ENCODE measurements at places on chromosomes 4 and X.
A peak's percentile ranks its signal among the peaks of the same experiment; 100 is the strongest.

DNA sequence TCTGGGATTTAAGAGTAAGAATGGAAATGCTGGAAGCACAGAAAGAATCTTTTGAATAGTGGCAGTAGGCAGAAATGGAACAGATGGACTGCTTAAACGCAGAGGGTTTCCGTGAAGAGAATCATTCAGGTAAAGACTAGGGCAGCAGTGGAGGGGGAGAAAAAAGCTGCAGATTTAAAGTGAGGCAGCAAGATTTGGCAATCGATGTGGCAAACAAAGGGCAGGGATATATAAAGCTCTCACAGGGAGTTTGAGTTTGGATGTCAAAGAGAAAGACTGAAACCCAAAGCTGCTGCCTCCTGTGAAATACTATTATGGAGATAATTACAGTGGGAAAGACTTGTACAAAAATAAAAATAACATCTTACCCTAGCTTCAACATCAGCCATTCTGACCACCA is 384.0 kb downstream of the CENPC start:
- DNase-seq = no peak

DNA sequence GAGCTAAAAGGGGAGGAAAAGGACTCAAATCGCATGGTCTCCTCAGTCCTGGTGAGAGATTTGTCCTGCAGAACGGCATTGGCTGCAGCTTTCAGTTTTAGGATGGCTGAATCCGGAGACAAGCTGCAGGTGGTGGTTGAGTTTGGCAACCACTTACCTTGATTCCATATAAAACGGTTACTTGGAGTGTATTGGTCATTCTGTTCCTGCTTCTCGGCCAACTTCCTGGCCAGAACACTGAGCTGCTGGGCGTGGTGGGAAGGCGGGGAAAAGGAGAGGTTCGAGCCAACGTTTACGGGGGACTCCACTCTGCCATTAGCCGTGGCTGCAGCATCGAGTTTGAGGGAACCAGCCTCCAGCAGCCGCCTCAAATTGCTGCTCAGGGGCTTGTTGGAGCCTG is 36.1 kb downstream of the ZNF827 start:
- DNase-seq = no peak

GRCh38 chr4:83036991-83037665 is 2.1 kb downstream of the COPS4 start:
- DNase-seq = peak; percentile 84

GRCh38 chr4:3461515-3462291 is 1.4 kb upstream of the DOK7 start:
- DNase-seq = no peak

- DNase-seq = peak; percentile 29
These were observed 21.6 kb downstream of the CLDN34 start for GRCh38 chrX:9988762-9989161.

All from OCI-LY7 (cell line).